ENCODE measurements at places on chromosomes 7 and 10.

DNA sequence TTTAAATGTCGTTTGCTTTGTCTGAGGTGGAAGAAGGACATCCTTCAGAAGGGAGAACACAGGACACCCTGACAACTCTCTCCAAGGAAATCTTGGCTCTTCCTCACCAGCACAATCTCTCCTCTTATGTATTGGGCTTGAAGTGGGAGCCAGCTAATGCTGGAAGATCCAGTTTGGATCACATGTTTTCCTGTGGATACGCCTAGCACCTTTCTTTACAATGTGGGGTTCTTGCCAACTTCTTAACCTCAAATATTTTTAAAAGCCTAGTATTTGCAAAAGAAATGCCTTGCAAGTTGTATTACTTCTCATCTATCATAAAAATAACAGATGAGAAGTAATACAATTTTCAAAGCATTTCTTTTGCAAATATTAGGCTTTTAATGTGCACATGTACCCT, 76.4 kb downstream of the FRMD4A start:
- DNase-seq: no peak

GRCh38 chr10:91424016-91424415, 13.9 kb downstream of the HECTD2 start:
- no peak for DNase-seq

DNA sequence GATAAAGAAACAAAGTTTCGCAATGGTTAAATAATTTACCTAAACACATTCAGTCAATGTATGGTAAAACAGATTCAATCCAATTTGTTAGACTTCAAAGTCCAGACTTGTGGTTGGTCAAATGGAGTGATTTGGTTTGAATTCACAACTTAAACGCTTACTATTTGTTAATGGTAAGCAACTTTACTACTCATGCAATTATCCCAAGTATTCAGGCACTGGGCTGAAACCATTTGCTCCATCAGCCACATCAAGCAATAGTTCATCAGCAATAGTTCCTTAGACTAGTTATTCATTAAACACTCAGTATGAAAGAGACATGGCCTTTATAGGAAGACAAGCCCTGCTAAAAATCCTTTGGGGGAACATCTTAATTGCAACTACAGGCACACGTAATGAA, 253.0 kb downstream of the AGMO start:
- DNase-seq: no peak

DNA sequence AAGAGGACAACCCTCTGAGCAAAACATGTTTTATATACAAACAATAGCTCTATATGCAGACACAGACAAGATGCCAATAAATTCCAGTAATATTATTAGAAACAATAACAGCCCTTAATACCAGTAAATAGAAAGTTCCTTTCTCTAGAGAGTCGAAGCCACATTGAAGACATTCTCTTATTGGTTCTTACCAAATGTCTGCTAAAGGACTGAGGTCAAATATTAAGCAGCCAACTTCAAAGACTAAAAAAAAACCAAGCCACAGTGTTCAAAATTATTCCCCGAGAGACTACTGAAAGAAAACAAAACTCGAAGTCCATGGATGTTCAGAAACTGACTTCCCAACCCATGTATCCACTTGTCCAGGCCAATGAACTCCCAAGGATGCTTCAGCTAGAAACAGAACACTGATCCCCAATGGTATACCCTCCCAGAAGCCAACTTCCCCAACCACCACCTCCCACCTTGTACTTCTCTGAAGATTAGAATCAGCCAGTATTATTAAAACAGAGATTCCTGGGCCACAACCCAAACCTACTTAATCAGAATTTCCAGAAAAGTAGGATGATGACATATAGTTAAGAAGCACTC, 51.9 kb downstream of the FAM13C start:
- no peak for DNase-seq

- DNase-seq: no peak
Observed at GRCh38 chr7:12385364-12385786, 18.3 kb downstream of the VWDE start.

- no peak for DNase-seq
Observed at GRCh38 chr10:43402880-43403452, 6.0 kb downstream of the HNRNPF start.

DNA sequence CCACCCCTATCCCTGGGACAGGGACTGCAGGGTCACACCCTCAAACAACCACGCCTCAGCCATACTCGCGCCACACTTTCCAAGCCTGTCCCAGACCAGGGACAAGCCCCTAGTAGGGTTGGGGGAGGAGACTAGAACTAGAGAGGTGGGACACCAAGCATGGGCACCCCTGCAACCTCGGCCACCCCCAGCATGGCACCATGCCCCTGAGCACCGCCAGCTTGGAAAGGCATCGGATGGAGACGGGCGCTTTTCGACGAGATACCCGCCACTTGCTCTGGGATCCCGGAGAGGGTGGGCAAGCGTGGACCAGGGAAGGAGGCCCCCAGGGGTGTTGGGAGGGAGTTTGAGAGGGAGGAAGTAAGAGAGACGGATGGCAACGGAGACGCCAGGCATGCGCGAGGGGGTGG, 13.1 kb upstream of the KMT2E start:
- no peak for DNase-seq

DNA sequence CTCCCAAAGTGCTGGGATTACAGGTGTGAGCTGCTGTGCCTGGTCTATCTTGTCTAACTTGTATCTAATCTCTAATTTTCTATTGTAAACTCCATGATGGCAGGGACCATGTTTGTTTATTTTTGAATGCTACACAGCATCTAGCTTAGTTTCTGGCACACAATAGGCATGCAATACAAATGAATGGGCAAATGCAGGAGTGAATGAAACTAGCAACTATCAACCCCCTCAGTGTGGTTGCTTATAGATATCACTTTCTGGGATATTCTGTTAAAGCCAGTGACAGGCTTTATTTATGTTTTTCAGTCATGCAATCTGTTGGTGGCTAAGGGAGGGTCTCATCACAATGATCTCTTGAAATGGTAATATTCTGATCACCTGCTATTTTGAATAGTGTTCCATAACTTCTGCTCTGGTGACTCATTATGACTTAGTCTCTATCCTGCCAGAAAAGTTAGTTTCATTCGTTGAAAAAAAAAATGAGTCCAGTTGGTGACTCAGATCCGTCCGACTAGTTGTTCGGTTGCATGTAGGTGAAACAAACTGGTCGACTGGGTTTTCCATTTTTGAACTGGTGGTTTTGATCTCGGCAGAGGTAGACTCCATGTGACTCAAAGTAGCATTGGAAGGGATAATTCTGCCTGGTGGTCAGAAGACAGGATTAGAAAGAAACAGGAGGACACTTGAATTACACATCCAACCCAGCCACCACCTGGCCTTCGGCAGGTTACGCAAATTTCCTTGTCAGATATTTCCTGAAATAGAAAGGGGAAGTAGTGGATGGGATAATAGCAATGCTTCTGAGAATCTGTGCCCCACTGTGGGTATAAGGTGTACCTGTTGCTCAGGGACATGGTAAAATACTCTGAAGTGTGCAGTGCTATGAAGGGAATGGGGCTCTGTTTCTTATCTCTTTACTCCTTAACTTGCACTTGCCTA, 76.8 kb downstream of the GATA3 start:
- DNase-seq: no peak

GRCh38 chr10:43420369-43421200, 11.6 kb upstream of the HNRNPF start:
- DNase-seq: peak; percentile 45

DNA sequence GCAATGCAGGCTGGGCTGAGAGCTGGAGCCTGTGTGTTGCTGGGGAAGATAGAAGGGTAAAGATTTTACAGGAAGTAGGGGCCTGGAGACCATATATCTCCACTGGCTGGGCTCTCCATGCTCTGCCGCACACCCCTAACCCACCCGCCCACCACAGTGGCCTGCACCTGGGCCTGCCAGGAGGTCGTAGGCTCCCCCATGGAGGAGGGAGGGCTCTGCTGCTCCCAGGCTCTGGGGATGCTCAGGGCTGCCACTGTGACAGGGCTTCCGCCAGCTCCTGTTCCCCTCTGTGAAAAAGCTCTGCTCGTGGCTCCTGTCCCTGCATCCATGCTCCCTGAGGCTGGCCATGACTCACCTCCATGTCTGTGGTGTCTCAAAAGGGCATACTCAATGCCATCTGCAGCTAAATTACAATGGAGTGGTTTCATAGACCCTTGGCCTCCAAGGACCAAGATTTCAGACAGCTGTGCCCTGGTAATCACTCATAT, 106.0 kb downstream of the CXCL12 start:
- no peak for DNase-seq

DNA sequence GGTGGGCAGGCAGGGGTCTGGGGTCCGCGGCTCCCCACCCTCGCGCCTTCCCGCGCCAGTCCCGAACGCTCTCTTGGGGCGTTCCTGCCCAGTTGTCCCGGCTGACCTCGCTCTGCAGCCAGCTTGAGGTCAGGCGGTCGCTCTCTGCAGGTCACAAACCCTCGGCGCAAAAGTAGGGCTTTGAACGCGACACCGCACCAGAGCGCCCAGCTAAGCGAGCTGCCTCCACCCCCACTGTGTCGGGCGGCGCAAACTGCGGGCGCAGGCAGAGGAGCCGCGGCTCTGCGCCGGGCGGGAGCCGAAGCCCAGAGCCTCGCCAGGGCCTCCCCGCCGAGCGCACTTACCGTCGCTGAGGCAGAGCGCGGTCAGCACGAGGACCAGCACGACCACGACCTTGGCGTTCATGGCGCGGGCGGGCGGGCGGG, 284 bp downstream of the CXCL12 start:
- no peak for DNase-seq

- DNase-seq: no peak
Observed at GRCh38 chr10:47123716-47124288, 176.2 kb upstream of the GDF10 start.

DNA sequence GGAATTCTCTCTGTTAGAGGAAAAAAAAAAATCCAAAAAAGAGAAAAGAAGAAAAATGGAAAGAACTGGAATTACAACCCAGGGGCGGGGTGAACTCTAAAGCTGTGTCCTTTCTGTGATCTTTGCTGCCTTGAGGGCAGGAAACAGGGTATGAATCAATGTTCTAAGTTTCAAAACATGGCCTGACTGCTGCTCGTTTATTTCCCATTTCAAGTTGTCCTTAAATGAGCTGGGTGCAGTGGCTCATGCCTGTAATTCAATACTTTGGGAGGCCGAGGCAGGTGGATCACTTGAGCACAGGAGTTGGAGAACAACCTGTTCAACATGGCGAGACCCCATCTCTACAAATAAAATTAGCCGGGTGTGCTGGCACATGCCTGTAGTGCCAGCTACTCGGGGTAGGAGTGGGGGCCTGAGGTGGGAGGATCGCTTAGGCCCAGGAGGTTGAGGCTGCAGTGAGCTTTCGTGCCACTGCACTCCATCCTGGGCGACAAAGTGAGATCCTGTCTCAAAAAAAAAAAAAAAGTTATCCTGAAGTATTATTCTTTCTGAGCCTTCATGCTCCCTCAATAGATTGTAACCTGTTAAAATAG, 24.7 kb upstream of the TFAM start:
- DNase-seq: no peak

- DNase-seq: no peak
Observed at GRCh38 chr7:121219026-121219425, 109.8 kb upstream of the WNT16 start.

DNA sequence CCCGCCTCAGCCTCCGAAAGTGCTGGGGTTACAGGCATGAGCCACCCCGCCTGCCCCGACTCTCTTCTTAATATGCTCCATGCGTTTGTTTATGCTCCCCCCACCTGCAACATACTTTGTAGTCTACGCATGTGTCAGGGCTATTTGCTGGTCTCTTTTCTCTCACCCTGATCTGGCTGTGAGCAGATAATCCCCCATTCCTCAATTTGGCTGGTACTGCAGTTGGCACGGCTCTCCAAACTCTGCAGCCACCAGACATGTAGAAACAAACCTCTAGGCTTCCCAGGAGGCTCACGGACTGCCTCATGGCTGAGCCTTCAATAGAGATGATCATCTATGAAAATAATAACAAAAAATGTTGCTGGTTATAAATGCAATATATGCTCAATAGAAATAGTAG, 540.3 kb upstream of the GALNT17 start:
- DNase-seq: no peak

- DNase-seq: no peak
Observed at GRCh38 chr10:131695496-131696165, 205.2 kb upstream of the PPP2R2D start.

DNA sequence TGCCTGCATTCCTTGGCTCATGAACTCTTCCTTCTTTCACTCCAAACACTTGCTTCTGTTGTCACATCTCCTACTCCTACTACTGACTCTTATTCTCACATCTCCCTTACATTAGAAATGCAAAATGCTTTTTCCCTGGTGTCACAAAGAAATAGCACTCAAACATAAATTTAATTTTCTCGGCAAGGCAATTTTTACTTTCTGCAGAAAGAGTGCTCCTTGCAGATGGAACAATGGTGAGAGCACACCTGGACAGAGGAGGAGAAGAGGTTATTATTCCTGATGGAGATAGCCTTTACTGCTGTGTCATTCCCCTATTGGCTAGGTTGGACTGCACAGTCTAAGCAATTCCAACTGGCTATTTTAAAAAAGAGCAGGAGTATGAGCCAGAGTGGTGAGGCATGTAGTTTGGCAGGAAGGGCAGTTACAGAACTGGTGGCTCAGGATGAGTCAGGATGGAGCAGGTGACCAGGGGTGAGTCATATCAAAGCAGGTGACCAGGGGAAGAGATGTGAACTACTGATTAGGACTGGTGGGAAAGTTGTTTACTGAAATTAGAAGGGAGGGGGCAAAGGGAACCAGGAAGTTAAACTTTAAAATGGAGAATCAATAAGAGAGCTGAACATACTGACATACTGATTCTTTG, 52.9 kb downstream of the CYP2C9 start:
- no peak for DNase-seq

- DNase-seq: no peak
Observed at GRCh38 chr7:44220046-44220357, 19.2 kb downstream of the YKT6 start.

- no peak for DNase-seq
Observed at GRCh38 chr7:104955276-104955675, 58.7 kb upstream of the KMT2E start.

- no peak for DNase-seq
Observed at GRCh38 chr10:70765794-70766594, 19.2 kb downstream of the TBATA start.

DNA sequence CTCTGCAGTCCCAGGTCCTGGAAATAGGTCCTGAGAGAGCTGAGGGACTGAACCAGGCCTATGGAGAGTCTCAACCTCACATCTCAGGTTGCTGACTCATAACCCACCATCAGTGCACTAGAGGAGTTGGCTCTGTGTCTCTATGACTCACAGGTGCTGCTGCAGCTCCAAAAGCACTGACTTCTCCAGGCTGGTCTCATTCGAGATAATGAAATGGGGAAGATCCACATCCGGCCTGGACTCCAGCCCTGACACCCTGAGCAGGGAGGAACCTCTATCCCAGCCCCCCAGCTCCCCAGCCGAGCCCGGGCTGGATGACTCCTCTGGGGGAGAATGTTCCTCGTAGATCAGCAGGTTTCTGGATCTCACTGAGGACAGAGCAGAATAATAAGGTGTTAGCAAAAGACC, 35.5 kb upstream of the DGKI start:
- no peak for DNase-seq

- DNase-seq: peak; percentile 8
Observed at GRCh38 chr7:25968205-25968993, 183.6 kb upstream of the NFE2L3 start.

- DNase-seq: no peak
Observed at GRCh38 chr7:29896685-29897411, 90.5 kb downstream of the WIPF3 start.

GRCh38 chr7:143172354-143172753, 10.9 kb upstream of the TAS2R39 start:
- DNase-seq: no peak

Data from activated CD4-positive, CD25-positive, alpha-beta regulatory T cell (primary cell).